ENCODE measurements at places on chromosomes 1 and 21.

- no peak for DNase-seq
Measured at GRCh38 chr1:59568158-59568935, 246.4 kb upstream of the HOOK1 start.

- DNase-seq = no peak
Measured at GRCh38 chr1:8584316-8584715, 233.1 kb downstream of the RERE start.

DNA sequence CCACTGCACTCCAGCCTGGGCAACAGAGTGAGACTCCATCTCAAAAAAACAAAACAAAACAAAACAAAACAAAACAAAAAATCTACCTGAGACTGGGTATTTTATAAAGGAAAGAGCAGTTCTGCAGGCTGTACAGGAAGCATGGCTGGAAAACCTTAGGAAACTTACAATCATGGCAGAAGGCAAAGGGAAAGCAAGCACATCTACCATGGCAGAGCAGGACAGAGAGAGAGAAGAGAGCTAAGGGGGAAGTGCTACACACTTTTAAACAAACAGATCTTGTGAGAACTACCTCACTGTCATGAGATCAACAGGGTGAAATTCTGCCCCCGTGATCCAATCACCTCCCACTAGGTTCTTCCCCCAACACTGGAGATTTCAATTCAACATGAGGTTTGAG is 198.3 kb upstream of the SAMSN1 start:
- DNase-seq = no peak

- no peak for DNase-seq
Measured at GRCh38 chr21:45030682-45031570, 43.5 kb upstream of the ADARB1 start.

- DNase-seq = no peak
Measured at GRCh38 chr1:184219414-184219813, 167.4 kb upstream of the C1orf21 start.

- DNase-seq = no peak
Measured at GRCh38 chr1:26289158-26290059, 9.5 kb downstream of the SH3BGRL3 start.

DNA sequence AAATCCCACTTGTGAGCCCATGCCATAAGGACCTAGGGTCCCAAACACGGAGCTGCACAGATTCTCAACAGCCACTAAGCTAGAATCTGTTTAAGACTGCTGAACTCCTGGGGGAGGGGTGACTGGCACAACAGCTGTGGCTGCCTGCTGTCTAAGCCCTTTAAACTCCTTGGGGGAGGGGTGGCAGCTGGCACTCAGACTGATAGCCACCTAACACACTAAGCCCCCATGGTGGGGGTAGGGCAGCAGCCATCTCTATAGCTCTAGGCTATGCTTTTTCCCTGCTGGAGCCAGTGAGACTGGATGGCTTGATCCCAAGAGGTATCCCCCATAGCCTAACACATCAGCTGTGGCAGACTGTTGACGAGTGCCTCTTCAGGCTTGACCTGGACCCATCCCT is 73.3 kb upstream of the FMO3 start:
- no peak for DNase-seq

DNA sequence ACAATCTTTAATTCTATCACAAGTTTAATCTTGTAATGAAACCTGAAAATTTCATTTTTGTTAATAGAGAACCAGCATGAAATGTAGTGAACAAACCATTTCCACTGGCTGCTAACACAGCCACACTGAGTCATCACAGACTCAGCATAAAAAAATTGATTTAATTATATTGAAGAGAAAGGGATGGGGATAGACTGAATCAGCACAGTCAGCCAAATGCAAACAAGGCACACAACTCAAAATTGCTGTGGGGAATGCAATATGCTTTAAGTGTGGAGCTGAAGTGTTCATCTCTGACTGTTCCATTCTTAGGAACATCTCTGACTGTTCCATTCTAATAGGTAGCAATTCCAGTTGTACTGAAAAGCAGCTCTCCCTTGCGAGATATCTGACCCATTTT is 299.8 kb downstream of the MRPL39 start:
- peak; percentile 3 for DNase-seq

GRCh38 chr1:119778886-119779560 is 10.3 kb upstream of the HMGCS2 start:
- DNase-seq = no peak

- peak; percentile 93 for DNase-seq
Measured at GRCh38 chr21:17491716-17492414, 21.0 kb upstream of the CXADR start.

GRCh38 chr1:66197785-66198184 is 336.2 kb upstream of the SGIP1 start:
- no peak for DNase-seq

GRCh38 chr1:204598319-204598969 is 82.2 kb downstream of the MDM4 start:
- DNase-seq = no peak

- DNase-seq = no peak
Measured at GRCh38 chr1:165856606-165857005, 29.2 kb downstream of the UCK2 start.

DNA sequence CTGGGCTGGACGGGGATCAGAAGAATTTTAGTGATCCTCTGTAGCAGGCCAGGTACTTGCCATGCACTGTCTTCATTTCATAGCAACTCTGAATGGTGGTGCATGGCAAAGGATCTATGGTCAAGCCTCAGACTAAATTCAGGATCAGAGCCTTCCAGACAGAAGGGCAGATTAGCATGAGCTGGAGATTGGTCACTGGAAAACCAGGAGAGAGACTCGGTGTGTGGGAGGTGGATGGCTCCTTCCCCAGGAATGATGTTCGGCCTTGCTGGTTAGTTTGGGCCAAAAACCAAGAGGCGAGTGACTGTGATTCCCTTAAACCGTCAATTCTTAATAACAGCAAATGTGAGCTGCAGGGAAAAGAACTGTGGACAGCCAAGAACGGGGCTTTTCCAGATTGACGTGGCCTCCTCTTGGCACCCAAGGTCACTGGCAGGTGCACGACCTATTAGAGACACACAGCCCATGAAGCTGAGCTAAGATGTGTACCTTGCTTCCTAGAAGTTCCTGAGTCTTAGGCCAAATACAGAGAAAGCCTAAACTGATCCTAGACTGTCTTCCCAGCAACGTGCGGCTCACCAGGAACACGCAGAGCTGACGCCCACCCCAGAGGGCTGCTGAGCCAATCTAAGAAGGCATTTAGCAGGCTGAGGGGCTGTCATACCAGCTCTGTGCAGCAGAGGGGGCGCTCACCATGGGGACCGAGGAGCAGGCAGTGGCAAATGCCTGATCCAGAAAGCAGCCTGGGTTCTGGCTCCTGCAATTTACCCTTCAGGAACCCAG is 18.5 kb downstream of the ALDH4A1 start:
- DNase-seq = peak; percentile 33

DNA sequence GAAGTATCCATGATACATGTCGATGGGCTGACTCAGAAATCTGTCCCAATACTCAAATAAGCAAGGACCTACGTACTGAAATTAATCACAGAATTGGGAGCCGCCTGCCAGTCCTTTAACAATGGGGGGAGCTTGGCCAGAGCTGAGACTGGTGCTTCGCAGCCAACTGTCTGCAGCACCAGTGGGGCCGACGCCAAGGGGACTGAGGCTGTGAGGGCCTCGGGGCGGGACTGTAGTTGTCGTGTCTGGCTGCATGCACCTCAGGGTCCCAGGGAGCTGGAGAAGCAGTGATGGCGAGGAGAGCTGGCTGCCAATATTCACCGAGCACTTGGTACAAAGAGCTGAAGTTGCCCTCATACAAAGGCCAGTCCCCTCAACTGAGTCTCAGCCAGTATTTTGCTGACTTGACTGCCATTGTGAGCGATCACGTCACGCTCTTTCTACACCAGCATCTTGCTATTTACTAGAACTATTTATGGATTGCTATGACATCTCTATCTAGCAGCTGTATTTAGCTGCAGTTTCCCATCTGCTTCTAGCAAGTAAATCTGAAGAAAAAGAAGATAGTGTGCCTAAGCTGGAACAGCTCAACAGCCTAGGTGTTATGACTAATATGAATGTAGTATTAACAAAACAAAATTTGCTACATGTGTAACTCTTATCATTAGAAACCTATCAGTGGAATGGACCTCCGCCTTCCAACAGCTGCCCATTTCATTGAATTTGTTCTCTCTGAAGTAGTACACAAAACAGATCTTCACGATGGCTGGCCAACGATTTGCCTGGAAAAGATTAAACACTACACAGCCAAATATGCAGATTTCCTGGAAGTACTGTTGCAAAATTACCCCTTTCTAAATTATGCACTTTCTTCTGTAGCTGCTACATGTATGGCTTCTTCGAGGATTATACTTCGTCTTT is 29.1 kb downstream of the EVI5 start:
- no peak for DNase-seq

- no peak for DNase-seq
Measured at GRCh38 chr1:11143907-11144306, 44.2 kb upstream of the EXOSC10 start.

GRCh38 chr1:89954401-89954800 is 40.5 kb upstream of the ZNF326 start:
- no peak for DNase-seq

DNA sequence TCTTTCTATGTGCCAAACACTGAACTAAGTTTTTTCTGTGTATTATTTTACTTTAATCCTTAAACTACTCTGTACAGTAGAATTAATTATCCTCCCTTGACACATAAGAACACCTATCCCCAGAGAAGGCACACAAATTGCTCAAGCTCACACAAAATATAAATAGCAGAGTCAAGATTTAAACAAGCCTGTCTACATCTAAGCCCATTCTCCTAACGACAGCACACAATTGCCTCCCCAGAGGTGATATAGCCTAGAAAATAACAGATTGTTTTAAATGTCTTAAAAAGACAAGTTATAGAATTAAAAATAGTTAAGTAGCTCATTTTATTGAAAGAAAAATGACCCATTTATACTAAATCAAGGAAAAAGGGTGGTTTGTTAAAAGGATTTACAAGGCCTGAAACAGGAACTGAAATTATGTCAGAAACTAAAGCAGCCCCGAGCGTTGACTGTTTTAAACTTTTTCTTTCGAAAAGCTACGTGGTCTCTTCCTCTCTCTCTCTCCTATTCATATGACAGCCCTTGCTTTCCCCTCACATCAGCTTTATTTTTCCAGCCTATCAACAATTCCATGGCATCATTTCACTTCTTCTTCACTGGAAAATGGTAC is 30.5 kb downstream of the TNFSF18 start:
- no peak for DNase-seq

DNA sequence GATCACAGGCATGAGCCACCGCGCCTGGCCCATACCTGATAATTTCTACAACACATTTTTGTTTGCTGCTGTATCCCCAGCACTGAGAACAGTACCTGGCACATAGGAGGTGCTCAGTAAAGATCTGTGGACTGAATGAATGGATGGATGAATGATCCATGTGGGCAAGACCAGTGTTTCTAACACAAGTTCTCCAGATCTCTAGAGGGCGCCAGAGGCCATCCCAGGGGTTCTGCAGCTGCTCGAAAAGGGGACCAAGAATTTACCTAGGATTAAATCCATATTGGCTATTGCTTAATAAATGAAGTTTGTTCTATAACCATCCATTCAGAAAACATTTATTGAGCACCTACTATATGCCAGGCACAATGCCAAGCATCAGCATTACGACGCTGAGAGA is 167.7 kb downstream of the ACTL8 start:
- no peak for DNase-seq

- no peak for DNase-seq
Measured at GRCh38 chr1:26121854-26122773, 10.5 kb downstream of the PDIK1L start.

GRCh38 chr1:212769459-212770167 is 22.0 kb downstream of the NSL1 start:
- DNase-seq = no peak

GRCh38 chr1:50438945-50439344 is 15.7 kb upstream of the DMRTA2 start:
- DNase-seq = no peak

DNA sequence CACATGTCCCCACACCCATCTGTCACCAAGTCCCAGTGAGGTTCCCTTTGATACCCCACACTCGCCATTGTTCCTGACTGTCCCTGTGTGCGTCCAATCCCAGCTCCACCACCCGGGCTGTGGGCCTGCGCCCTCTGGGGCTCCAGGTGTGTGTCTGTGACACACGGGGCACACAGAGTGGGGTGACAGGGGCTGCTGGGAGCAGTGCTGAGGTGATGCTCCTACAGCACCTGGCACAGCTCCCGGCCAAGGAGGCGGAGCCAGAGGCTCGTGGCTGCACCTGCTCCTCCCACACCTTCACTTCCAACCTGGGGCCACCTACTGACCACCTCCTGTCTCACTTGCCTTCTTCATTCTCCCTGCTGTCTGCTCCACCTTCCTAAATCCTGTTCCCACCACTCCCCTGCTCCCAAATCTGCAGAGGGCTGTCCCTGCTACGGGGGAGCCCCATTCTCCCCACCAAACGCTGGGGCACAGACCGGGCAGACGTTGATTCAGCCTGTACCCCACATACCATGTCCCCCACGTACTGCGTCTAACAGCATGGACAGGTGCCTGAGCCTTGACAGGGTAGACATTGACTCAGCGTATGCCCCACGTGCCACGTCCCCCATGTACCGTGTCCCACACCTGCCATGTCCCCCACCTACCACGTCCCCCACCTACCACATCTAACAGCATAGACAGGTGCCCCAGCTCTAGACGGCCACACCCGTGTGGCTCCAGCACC is 16.4 kb downstream of the WDR4 start:
- no peak for DNase-seq

DNA sequence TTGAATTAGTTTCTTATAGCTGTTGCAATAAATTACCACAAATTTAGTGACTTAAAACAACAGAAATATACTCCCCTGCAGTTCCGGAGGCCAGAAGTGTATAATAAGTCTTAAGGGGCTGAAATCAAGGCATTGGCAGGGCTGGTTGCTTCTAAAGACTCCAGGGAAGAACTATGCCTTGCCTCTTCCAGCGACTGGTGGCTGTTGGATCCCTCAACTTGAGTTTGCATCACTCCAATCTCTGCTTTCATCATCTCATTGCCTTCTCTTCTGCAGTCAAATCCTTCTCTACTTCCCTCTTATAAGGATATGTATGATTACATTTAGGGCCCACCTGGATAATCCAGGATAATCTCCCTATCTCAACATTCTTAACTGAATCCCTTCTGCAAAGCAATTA is 19.1 kb upstream of the MED18 start:
- DNase-seq = no peak

DNA sequence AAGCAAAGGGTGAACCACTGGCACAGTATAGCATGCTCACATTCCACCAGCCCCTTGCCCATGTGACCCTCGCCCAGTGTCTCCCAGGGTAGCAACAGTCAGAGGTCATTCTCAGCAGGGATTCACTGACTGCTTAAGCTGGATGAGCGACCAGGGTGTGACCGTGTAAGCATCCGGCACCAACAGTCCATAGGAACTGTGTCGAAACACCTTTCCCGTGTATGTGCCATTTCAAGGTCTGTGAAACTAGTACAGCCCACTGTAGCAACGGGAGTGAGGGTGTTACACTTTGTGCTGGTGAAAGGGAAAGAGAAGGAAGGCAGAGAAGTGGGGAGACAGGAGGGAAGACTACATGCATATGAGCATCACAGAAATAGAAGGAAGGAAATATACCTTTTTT is 10.8 kb downstream of the PIK3C2B start:
- no peak for DNase-seq
